ENCODE measurements at places on chromosomes 16 and 17. TPM values are rescaled to one million over a fixed set of nuclear protein-coding genes. Genes with fewer than 3 reads are reported as not detected.

The CA7 gene
- total RNA-seq: not detected

The TMED6 gene
- not detected for total RNA-seq

The RGS11 gene
- not detected for total RNA-seq

The ABAT gene
- total RNA-seq: 8.7 TPM

The RNU2-1 gene
- 3,838 TPM for total RNA-seq

The CCDC200 gene
- total RNA-seq: 0.60 TPM

The MVP gene
- total RNA-seq: 141 TPM

The KARS1 gene
- 161 TPM for total RNA-seq

The SLX1B gene
- total RNA-seq: 29.7 TPM

The GPR139 gene
- not detected for total RNA-seq

The CYB5B gene
- total RNA-seq: 32.8 TPM

The UNC13D gene
- 164 TPM for total RNA-seq

The FGF11 gene
- total RNA-seq: 2.6 TPM

The DERL2 gene
- 78.0 TPM for total RNA-seq

- H3K27ac ChIP-seq: peak overlapping the region; percentile 73
- DNase-seq: no peak
- no peak overlapping the region for H3K4me3 ChIP-seq
- peaks cover 57% of the 10 kb centered on the region for H3K4me1 ChIP-seq
- no peaks in the 10 kb centered on the region for H3K27me3 ChIP-seq
Observed at GRCh38 chr16:71851746-71852145, 6.0 kb downstream of the ATXN1L start.

GRCh38 chr16:87395181-87395842, 3.2 kb downstream of the MAP1LC3B start:
- H3K27ac ChIP-seq: peak overlapping the region; percentile 92
- DNase-seq: no peak
- H3K4me1 ChIP-seq: peaks cover 29% of the 10 kb centered on the region

GRCh38 chr17:69326377-69327059, 415 bp downstream of the ABCA5 start:
- H3K4me3 ChIP-seq: peak overlapping the region; percentile 97
- H3K27me3 ChIP-seq: peaks cover 10% of the 10 kb centered on the region
- peaks cover 25% of the 10 kb centered on the region for H3K4me1 ChIP-seq
- H3K27ac ChIP-seq: peak overlapping the region; percentile 97

- no peaks in the 10 kb centered on the region for H3K36me3 ChIP-seq
- no peak overlapping the region for H3K27ac ChIP-seq
- peaks cover 39% of the 10 kb centered on the region for H3K27me3 ChIP-seq
- H3K4me3 ChIP-seq: no peak overlapping the region
- peaks cover 5% of the 10 kb centered on the region for H3K4me1 ChIP-seq
Observed at GRCh38 chr17:81479175-81480071, 33.2 kb downstream of the ACTG1 start.

GRCh38 chr16:35140293-35140986, 1681.0 kb downstream of the TP53TG3F start:
- no peak overlapping the region for H3K4me3 ChIP-seq
- DNase-seq: no peak
- no peaks in the 10 kb centered on the region for H3K4me1 ChIP-seq
- no peaks in the 10 kb centered on the region for H3K36me3 ChIP-seq
- H3K27me3 ChIP-seq: no peaks in the 10 kb centered on the region

- peak overlapping the region; percentile 37 for H3K27ac ChIP-seq
- H3K36me3 ChIP-seq: no peaks in the 10 kb centered on the region
- peaks cover 5% of the 10 kb centered on the region for H3K4me1 ChIP-seq
- DNase-seq: no peak
- H3K4me3 ChIP-seq: no peak overlapping the region
Observed at GRCh38 chr17:69375229-69375628, 39.3 kb upstream of the MAP2K6 start.

GRCh38 chr16:49696414-49697101, 159.4 kb downstream of the ZNF423 start:
- H3K4me1 ChIP-seq: peaks cover 2% of the 10 kb centered on the region
- DNase-seq: no peak

- peaks cover 4% of the 10 kb centered on the region for H3K4me1 ChIP-seq
- no peak overlapping the region for H3K27ac ChIP-seq
- H3K4me3 ChIP-seq: no peak overlapping the region
- peaks cover 2% of the 10 kb centered on the region for H3K36me3 ChIP-seq
Observed at GRCh38 chr17:916315-916714, 63.3 kb downstream of the NXN start.

- peaks cover 51% of the 10 kb centered on the region for H3K27me3 ChIP-seq
- no peak overlapping the region for H3K4me3 ChIP-seq
- no peak overlapping the region for H3K27ac ChIP-seq
- no peak for DNase-seq
- H3K4me1 ChIP-seq: peaks cover 10% of the 10 kb centered on the region
Observed at GRCh38 chr17:50292465-50292864, 18.2 kb downstream of the TMEM92 start.

GRCh38 chr17:9148905-9149525, 127.7 kb downstream of the NTN1 start:
- H3K4me1 ChIP-seq: no peaks in the 10 kb centered on the region
- H3K27ac ChIP-seq: no peak overlapping the region
- H3K36me3 ChIP-seq: no peaks in the 10 kb centered on the region
- DNase-seq: no peak
- H3K27me3 ChIP-seq: peaks cover 18% of the 10 kb centered on the region
- no peak overlapping the region for H3K4me3 ChIP-seq

DNA sequence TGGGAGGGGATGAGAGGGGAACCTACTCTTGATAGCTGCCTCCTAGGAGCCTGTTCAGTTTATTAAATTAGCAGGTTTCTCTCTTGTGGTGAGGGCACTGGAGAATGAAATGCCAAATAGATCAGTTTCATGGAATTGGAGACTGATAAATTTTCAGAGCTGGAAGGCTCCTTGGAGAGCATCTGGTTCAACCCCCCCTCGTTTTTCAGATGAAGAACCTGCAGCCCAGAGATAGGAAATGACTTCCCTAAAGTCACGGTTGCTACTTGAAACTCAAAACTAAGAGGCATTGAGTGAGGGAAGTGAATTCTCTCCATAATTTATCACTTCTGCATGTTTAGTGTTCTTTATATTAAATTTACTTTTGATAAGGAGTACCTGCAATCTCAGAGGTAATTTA, 366.0 kb upstream of the CCL2 start:
- H3K27ac ChIP-seq: no peak overlapping the region
- H3K27me3 ChIP-seq: peaks cover 34% of the 10 kb centered on the region
- no peak overlapping the region for H3K4me3 ChIP-seq
- no peaks in the 10 kb centered on the region for H3K36me3 ChIP-seq

GRCh38 chr17:80006339-80006720, 29.3 kb downstream of the TBC1D16 start:
- H3K36me3 ChIP-seq: no peaks in the 10 kb centered on the region
- no peak overlapping the region for H3K4me3 ChIP-seq
- H3K27me3 ChIP-seq: no peaks in the 10 kb centered on the region
- peaks cover 14% of the 10 kb centered on the region for H3K4me1 ChIP-seq

DNA sequence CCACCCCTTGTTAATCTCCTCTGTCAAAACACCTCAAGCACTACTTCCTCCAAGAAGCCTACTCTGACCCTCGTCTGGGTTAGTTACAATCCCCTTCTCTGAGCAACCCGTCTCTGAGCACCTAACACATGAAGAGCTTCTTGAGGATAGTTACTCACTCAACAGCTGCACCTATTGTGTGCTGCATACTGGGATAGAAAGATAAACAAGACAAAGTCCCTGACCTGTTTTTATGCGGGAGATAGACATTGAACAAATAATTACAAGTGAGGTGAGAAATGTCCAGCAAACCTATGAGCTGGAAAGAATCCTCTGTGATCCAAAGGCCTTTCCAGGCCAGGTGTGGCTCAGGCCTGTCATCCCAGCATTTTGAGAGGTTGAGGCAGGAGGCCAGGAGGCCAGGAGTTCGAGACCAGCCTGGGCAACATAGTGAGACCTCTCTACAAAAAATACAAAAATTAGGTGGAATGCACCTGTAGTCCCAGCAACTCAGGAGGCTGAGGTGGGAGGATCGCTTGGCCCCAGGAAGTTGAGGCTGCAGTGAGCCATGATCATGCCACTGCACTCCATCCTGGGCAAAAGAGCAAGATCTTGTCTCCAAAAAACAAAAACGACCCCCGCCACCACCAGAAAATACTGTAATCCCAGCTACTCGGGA, 5.5 kb upstream of the ZNF771 start:
- H3K4me3 ChIP-seq: peak overlapping the region; percentile 90
- DNase-seq: no peak
- no peak overlapping the region for H3K27ac ChIP-seq
- peaks cover 27% of the 10 kb centered on the region for H3K4me1 ChIP-seq
- H3K27me3 ChIP-seq: no peaks in the 10 kb centered on the region

DNA sequence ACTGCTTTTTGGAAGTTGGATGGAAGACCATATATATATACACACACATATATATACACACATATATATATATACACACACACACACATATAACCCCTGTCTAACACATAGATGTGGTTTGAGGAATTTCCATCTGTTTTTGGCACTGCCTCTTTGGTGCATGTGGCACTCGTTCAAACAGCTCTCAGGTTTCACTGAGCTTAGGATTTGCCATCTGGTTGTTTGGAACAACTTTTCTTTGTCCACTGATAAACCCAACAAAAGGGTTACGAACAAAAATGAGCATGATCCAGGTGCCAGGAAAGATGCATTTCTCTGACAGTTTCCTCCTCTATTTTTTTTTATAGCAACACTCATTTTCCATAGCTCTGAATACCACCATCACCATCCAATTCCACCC, 14.6 kb upstream of the KCNJ16 start:
- H3K27ac ChIP-seq: no peak overlapping the region
- no peaks in the 10 kb centered on the region for H3K4me1 ChIP-seq
- H3K4me3 ChIP-seq: no peak overlapping the region

- H3K36me3 ChIP-seq: no peaks in the 10 kb centered on the region
- H3K4me3 ChIP-seq: no peak overlapping the region
- no peak for DNase-seq
- H3K27me3 ChIP-seq: no peaks in the 10 kb centered on the region
- peaks cover 6% of the 10 kb centered on the region for H3K4me1 ChIP-seq
- H3K27ac ChIP-seq: no peak overlapping the region
Observed at GRCh38 chr17:82794781-82795482, 43.1 kb downstream of the TBCD start.

GRCh38 chr17:74601944-74602572, 10.0 kb upstream of the CD300LD start:
- peaks cover 16% of the 10 kb centered on the region for H3K4me1 ChIP-seq
- DNase-seq: no peak
- H3K27ac ChIP-seq: no peak overlapping the region
- peaks cover 5% of the 10 kb centered on the region for H3K36me3 ChIP-seq
- H3K27me3 ChIP-seq: peaks cover 70% of the 10 kb centered on the region
- H3K4me3 ChIP-seq: no peak overlapping the region

GRCh38 chr17:9421525-9421924, 154.1 kb downstream of the STX8 start:
- H3K27ac ChIP-seq: no peak overlapping the region
- no peaks in the 10 kb centered on the region for H3K27me3 ChIP-seq
- H3K36me3 ChIP-seq: peaks cover 3% of the 10 kb centered on the region
- no peak for DNase-seq
- no peak overlapping the region for H3K4me3 ChIP-seq

DNA sequence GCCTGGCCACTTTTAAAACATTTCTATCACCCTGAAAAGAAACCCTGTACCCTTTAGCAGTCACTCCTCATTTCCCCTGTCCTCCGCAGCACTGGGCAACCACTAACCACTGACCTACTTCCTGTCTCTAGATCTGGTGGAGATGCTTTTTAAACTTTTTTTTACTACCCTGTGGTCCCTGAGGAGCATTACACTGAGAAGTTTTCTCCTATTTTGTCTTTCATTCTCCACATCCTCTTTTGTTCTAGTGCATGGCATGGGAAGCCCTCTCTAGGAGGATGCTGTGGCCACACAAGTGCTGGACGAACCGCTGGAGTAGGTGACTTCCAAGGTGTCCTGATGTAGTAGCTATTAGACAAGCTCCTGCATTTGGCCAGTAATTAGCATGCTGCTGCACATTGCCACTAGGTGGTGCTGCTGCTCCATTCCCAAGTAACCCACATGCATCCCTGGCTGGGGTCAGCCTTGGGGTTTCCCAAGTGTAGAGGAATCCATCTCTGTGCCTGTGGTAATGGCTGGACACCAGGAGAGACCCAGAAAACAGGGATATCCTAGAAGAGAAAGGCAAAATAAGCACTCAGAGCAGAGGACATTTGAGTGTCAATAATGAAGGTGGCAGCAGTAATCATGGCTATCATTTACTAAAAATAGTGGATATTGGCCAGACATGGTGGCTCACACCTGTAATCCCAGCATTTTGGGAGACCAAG, 143.8 kb upstream of the CRHR1 start:
- peak; percentile 67 for DNase-seq
- H3K27ac ChIP-seq: peak overlapping the region; percentile 62
- peaks cover 8% of the 10 kb centered on the region for H3K4me1 ChIP-seq
- peaks cover 4% of the 10 kb centered on the region for H3K36me3 ChIP-seq

- DNase-seq: no peak
- H3K27ac ChIP-seq: no peak overlapping the region
- H3K4me1 ChIP-seq: no peaks in the 10 kb centered on the region
- no peak overlapping the region for H3K4me3 ChIP-seq
- H3K36me3 ChIP-seq: peaks cover 2% of the 10 kb centered on the region
- H3K27me3 ChIP-seq: no peaks in the 10 kb centered on the region
Observed at GRCh38 chr16:12659871-12660270, 143.8 kb downstream of the CPPED1 start.
